Peyer's patch (tissue), 4 donors: ENCODE measurements at places on chromosomes 13 and 19.

GRCh38 chr19:7729211-7729610 lies 2.7 kb downstream of the CLEC4G start:
- peaks cover 11% of the 10 kb centered on the region for H3K4me1 ChIP-seq
- no peak overlapping the region for H3K4me3 ChIP-seq
- H3K27me3 ChIP-seq: no peaks in the 10 kb centered on the region

GRCh38 chr13:46211116-46211482 lies 629 bp upstream of the LRRC63 start:
- H3K4me1 ChIP-seq: no peaks in the 10 kb centered on the region
- H3K27ac ChIP-seq: peak overlapping the region; percentile 57
- no peaks in the 10 kb centered on the region for H3K27me3 ChIP-seq
- H3K36me3 ChIP-seq: no peaks in the 10 kb centered on the region

- H3K4me3 ChIP-seq: no peak overlapping the region
- H3K27ac ChIP-seq: peak overlapping the region; percentile 64
- peaks cover 10% of the 10 kb centered on the region for H3K4me1 ChIP-seq
- no peaks in the 10 kb centered on the region for H3K36me3 ChIP-seq
- H3K27me3 ChIP-seq: no peaks in the 10 kb centered on the region
These were observed 8.1 kb downstream of the ALOX5AP start for GRCh38 chr13:30743319-30744055.

- no peaks in the 10 kb centered on the region for H3K36me3 ChIP-seq
- no peak overlapping the region for H3K4me3 ChIP-seq
These were observed 12.2 kb upstream of the MLLT1 start for GRCh38 chr19:6292006-6292405.

- H3K27ac ChIP-seq: no peak overlapping the region
- no peak overlapping the region for H3K4me3 ChIP-seq
- H3K36me3 ChIP-seq: peaks cover 10% of the 10 kb centered on the region
- H3K27me3 ChIP-seq: no peaks in the 10 kb centered on the region
These were observed 124.5 kb downstream of the ABCC4 start for GRCh38 chr13:95176611-95177259.

- peaks cover 10% of the 10 kb centered on the region for H3K4me1 ChIP-seq
- no peak for DNase-seq
- H3K4me3 ChIP-seq: no peak overlapping the region
- no peak overlapping the region for H3K27ac ChIP-seq
- H3K27me3 ChIP-seq: no peaks in the 10 kb centered on the region
These were observed 13.7 kb upstream of the PRKD2 start for GRCh38 chr19:46730595-46730994.
